ENCODE measurements at places on chromosomes 1 and 21. TPM values are rescaled to one million over a fixed set of nuclear protein-coding genes. Genes with fewer than 3 reads are reported as not detected.

The ADIPOR1 gene
- 44.2 TPM for total RNA-seq

GRCh38 chr1:106584107-106584506, 472.4 kb upstream of the PRMT6 start:
- DNase-seq, result no peak

The ADAMTS4 gene
- total RNA-seq, result 0.05 TPM

The CCDC27 gene
- not detected for total RNA-seq

The FCGR3A gene
- 1.3 TPM for total RNA-seq

- DNase-seq, result no peak
Observed at GRCh38 chr1:162756523-162756922, 34.0 kb upstream of the HSD17B7 start.

DNA sequence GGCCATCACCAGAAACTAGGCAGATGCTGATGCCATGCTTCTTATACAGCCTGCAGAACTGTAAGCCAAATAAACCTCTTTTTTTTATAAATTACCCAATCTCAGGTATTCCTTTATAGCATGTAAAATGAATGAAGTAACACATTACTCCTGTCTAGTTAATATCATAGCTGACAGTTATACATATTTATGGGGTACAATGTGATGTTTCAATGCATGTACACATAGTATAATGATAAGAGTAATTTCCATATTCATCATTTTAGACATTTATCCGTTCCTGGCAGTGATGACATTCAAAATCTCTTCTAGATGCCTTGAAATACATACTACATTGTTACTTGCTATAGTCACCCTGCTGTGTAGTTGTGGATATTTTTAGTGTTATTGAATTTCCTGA, 85.4 kb upstream of the SLC35F3 start:
- DNase-seq, result no peak

The EVI5 gene
- total RNA-seq, result 35.4 TPM

The LDLRAD2 gene
- total RNA-seq, result 0.47 TPM

DNA sequence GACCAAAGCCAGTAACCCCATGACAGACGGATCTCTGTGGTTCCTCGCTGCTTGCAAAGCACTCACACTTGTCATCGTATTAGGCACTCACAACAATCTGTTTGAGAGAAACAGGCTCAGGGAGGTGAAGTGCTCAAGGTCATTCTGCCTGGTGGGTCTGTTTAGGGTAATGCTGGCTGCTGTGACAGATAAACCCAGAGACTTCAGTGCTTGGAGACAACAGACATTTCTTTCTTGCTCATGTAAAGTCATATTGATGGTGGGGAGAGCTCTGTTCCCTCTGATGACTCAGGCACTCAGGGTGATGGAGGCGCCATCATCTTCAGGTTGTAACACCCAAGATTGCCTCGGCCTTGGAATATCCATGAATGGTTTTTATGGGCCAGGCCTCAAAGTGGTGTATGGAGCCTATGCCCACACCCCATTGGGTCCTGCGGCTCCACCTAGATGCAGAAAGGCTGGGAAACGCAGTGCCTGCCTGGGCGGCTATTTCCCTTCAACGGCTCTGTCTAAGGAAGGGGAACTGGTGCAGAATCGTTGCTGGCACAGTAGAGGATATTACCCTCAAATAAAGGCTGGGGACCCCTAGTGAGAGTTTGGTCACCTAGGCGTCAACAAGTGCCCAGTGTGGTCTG, 71.6 kb upstream of the SELENON start:
- no peak for DNase-seq

The KCNK1 gene
- not detected for total RNA-seq

GRCh38 chr1:172450524-172450885, 6.6 kb upstream of the PIGC start:
- no peak for DNase-seq

The ELF3 gene
- 1.5 TPM for total RNA-seq

DNA sequence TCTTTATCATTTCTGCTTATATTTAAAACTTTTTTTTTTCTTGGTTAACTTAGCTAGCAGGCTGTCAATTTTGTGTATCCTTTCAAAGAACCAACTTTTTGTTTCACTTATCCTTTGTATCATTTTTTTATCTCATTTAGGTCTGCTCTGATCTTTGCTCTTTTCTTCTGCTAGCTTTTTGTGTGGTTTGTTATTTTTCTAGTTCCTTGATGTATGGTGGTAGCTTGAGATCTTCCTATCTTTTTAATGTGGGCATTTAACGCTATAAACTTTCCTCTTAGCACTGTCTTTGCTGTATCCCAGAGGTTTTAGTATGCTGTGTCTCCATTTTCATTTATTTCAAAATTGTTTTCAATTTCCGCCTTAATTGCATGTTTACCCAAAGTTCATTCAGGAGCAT, 36.5 kb downstream of the FOXJ3 start:
- DNase-seq, result no peak

The ORC1 gene
- total RNA-seq, result 1.3 TPM

The LRRC53 gene
- not detected for total RNA-seq

GRCh38 chr1:18166341-18166740, 58.7 kb downstream of the IGSF21 start:
- DNase-seq, result no peak

The CFAP126 gene
- not detected for total RNA-seq

The LYPD8 gene
- not detected for total RNA-seq

GRCh38 chr1:47213230-47213963, 18.6 kb downstream of the TAL1 start:
- no peak for DNase-seq

The SSBP3 gene
- total RNA-seq, result 32.4 TPM

GRCh38 chr21:25107708-25108107, 499.6 kb downstream of the MRPL39 start:
- no peak for DNase-seq

DNA sequence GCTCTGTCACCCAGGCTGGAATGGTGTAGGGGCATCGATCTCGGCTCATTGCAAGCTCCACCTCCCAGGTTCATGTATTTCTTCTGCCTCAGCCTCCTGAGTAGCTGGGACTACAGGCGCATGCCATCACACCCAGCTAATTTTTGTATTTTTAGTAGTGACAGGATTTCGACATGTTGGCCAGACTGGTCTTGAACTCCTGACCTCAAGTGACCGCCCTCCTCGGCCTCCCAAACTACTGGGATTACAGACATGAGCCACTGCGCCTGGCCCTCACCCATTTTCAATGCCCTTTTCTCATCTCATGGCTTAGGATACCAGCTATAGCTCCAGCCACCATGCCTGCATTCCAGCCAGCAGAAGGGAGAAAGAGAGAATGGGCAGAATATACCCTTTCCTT, 12.9 kb upstream of the SOX13 start:
- DNase-seq, result no peak

The TNFRSF18 gene
- 33.5 TPM for total RNA-seq

The KCNT2 gene
- total RNA-seq, result not detected

GRCh38 chr1:243715285-243715684, 134.8 kb downstream of the AKT3 start:
- DNase-seq, result no peak

All from B cell (primary cell).